ENCODE measurements at places on chromosomes 11 and 22. TPM values are rescaled to one million over a fixed set of nuclear protein-coding genes. Genes with fewer than 3 reads are reported as not detected.

GRCh38 chr22:31748490-31748889, 1.4 kb downstream of the PRR14L start:
- peak overlapping the region; percentile 88 for H3K4me3 ChIP-seq
- H3K27me3 ChIP-seq: no peaks in the 10 kb centered on the region
- DNase-seq: no peak
- H3K36me3 ChIP-seq: peaks cover 10% of the 10 kb centered on the region
- H3K4me1 ChIP-seq: peaks cover 17% of the 10 kb centered on the region

TREH gene
- 64.0 TPM for polyA plus RNA-seq

DNA sequence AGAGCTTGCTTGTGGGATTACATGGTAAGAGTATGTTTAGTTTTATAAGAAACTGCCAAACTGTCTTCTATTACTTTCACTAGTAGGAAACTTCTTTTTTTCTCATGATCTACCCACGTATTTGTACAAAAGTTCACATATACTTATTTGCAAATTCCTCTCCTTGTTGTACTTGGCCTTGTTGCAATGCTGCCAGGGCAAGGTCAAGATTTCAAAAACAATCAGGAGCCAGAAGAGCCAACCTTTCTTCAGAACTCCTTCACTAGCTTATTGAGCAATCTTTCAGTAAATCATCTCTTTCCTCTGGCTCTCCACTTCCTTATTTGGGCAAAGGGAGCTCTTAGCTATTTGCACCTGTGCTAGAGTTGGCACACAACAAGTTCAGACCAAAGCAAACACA, 9.7 kb downstream of the SRSF8 start:
- H3K27me3 ChIP-seq: no peaks in the 10 kb centered on the region
- H3K4me1 ChIP-seq: peaks cover 5% of the 10 kb centered on the region
- H3K36me3 ChIP-seq: no peaks in the 10 kb centered on the region
- DNase-seq: peak; percentile 62

DNA sequence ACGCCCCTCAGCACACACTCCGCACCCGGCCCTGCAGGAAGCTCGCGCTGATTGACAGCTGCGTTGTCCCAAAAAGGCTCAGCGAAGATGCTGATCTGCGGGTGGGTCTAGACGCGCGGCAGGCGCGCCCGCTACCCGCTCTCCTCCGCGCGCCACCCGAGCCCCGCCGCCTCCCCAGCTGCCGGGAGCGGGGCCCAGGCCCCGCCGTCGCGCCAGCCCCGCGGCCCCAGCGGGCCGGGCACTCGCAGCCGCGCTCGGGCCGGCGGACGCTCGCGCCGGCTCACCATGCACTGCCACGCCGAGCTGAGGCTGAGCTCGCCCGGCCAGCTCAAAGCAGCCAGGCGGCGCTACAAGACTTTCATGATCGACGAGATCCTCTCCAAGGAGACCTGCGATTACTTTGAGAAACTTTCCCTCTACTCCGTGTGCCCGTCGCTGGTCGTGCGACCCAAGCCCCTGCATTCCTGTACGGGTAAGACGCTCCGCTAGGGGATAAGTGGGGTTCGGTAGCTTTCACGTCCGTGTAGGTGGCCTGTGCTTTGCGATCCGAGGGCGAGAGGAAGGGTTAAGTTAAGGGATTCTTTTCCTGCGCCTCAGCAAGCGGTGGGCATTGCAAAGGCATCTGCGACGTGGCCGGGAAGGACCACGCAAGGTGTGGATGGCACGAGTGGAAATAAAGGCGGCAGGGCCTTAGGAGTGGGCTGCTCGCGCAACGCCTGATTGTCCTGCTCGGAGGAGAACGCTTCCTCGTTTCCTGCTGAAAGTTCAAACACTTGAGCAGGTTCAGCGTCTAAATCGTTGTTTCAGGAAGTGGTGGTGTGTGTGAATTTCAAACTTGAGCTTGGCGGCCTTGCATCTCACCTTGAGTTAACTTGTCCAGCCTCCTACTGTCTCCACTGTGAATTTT, at the start of gene BARX2:
BARX2 (plus strand) TSS at position 98 of the 907 bp plus-strand sequence; CDS start at position 286, 188 bp downstream.
- H3K27me3 ChIP-seq: peaks cover 8% of the 10 kb centered on the region
- DNase-seq: peak; percentile 85
- peak within 1 kb of the TSS; percentile 88 for H3K27ac ChIP-seq
- no peaks in the 10 kb centered on the region for H3K36me3 ChIP-seq
- peak within 1 kb of the TSS; percentile 76 for H3K4me3 ChIP-seq

DNA sequence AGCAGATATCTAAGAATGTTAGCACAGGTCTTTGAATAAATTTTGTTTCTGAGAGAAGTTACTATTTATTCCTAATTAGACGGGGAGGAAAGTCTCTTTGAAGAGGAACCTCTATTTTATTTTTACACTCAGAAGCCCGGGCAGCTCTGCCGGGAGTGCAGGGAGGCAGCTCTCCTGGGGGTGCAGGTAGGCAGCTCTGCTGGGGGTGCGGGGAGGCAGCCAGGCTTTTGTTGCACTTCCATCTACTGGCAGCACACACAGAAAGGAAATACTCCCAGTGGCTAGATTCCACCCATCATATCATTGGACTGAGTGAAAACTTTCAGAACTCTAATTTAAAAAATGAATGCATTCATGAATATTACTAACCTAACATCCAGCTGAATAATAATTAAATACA, 24.6 kb downstream of the OR10A6 start:
- no peak for DNase-seq
- H3K4me1 ChIP-seq: no peaks in the 10 kb centered on the region
- no peaks in the 10 kb centered on the region for H3K27me3 ChIP-seq
- H3K4me3 ChIP-seq: no peak overlapping the region

- no peak overlapping the region for H3K27ac ChIP-seq
- H3K4me1 ChIP-seq: no peaks in the 10 kb centered on the region
- no peaks in the 10 kb centered on the region for H3K36me3 ChIP-seq
- no peak for DNase-seq
- no peak overlapping the region for H3K4me3 ChIP-seq
- H3K27me3 ChIP-seq: no peaks in the 10 kb centered on the region
Measured at GRCh38 chr11:35029979-35030682, 108.8 kb upstream of the CD44 start.

DNA sequence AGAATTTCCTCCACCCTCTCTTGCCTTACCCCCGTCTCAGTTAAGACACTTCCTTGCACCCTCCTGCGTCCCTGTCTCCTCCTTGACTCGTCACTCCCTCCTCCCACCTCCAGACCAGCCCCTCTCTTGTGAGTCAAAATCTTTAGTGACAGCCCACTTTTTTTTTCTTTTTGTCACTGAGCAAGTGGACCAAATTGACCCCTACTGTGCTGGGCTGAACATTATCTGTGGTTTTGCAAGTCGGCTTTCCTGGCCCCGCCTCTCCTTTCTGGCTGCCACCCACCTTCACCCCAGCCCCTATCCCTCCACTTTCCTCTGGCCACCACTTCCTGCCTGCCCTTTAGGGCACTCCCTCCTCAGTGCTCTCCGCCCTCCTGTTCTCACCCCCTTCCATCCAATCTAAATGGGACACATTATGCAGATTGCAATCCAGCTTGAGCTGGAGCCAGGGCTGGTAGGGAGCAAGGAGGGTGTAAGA, at the start of gene APLNR:
APLNR (minus strand) TSS at position 47 of the 478 bp plus-strand sequence. CDS start 246 bp downstream, outside the sequence.
- no peaks in the 10 kb centered on the region for H3K36me3 ChIP-seq
- DNase-seq: no peak
- no peaks in the 10 kb centered on the region for H3K27me3 ChIP-seq
- H3K27ac ChIP-seq: no peak within 1 kb of the TSS
- H3K4me1 ChIP-seq: no peaks in the 10 kb centered on the region

DNA sequence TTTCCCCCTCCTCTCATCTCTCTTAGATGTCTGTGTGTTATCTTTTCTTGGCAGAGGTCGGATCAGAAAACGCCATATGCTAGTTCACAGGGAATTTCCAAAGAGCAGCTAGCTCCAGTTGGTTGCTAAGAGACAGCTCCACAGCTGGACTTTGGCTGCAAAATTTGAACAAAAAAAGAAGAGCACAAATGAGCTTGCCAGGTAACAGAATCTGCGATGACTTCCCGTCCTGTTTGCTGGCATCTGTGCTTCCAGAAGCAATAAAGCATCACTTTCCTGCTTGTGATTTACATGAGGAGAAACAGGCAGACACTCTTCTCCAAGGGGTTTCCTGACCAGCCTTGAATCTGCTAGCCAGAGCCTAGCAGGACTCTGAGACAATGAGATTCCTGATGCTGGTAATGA, 596.0 kb upstream of the B3GAT1 start:
- DNase-seq: peak; percentile 12
- H3K36me3 ChIP-seq: no peaks in the 10 kb centered on the region
- no peaks in the 10 kb centered on the region for H3K27me3 ChIP-seq
- H3K27ac ChIP-seq: peak overlapping the region; percentile 21
- no peaks in the 10 kb centered on the region for H3K4me1 ChIP-seq

BTBD18 gene
- 0.10 TPM for polyA plus RNA-seq

MRGPRE gene
- not detected for polyA plus RNA-seq

GRCh38 chr11:74307434-74307833, 4.0 kb downstream of the P4HA3 start:
- H3K4me3 ChIP-seq: no peak overlapping the region
- H3K4me1 ChIP-seq: peaks cover 2% of the 10 kb centered on the region
- no peak overlapping the region for H3K27ac ChIP-seq

MLC1 gene
- polyA plus RNA-seq: not detected

- no peaks in the 10 kb centered on the region for H3K27me3 ChIP-seq
- no peaks in the 10 kb centered on the region for H3K36me3 ChIP-seq
- no peak for DNase-seq
- H3K27ac ChIP-seq: no peak overlapping the region
Measured at GRCh38 chr11:115579181-115579825, 75.1 kb upstream of the CADM1 start.

- H3K36me3 ChIP-seq: no peaks in the 10 kb centered on the region
- no peak for DNase-seq
- H3K27ac ChIP-seq: peak overlapping the region; percentile 33
- no peaks in the 10 kb centered on the region for H3K27me3 ChIP-seq
Measured at GRCh38 chr11:83317757-83318690, 31.9 kb upstream of the CCDC90B start.

DNA sequence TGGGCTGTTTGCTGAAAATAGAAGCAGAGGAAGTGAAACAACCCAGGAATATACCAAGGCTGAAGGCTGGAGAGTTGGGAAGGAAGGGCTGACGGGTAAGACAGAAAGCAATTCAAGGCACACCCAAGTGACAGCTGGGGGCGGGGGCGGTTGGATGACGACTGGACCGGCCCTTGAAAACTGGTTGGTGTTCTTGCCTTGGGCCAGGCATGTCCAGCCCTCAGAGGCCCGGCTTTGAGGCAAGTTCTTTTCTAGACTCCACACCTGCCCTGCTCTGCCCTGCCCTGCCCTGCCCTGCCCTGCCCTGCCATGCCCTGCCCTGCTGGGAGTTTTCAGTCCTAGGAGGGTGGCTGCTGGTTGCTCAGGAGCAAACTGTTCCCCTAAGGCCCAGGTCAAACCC, 34.2 kb upstream of the CACNG2 start:
- no peak overlapping the region for H3K4me3 ChIP-seq
- H3K4me1 ChIP-seq: no peaks in the 10 kb centered on the region
- no peak overlapping the region for H3K27ac ChIP-seq
- no peak for DNase-seq
- H3K36me3 ChIP-seq: no peaks in the 10 kb centered on the region

MYBPC3 gene
- 0.04 TPM for polyA plus RNA-seq

All from small intestine (tissue), 16 donors.